ENCODE measurements at places on chromosomes 5 and 9.

GRCh38 chr9:20197976-20198685 lies 409.3 kb upstream of the SLC24A2 start:
- peak; percentile 45 for DNase-seq

- DNase-seq = no peak
These were observed 6.3 kb downstream of the PCDH1 start for GRCh38 chr5:141871870-141872269.

GRCh38 chr9:103139891-103140290 lies 144.8 kb downstream of the CYLC2 start:
- no peak for DNase-seq

GRCh38 chr9:3863686-3864085 lies 337.9 kb upstream of the RFX3 start:
- DNase-seq = no peak

- no peak for DNase-seq
These were observed 55.9 kb downstream of the DAP start for GRCh38 chr5:10704949-10705621.

GRCh38 chr5:35773967-35774366 lies 82.7 kb upstream of the IL7R start:
- DNase-seq = no peak

DNA sequence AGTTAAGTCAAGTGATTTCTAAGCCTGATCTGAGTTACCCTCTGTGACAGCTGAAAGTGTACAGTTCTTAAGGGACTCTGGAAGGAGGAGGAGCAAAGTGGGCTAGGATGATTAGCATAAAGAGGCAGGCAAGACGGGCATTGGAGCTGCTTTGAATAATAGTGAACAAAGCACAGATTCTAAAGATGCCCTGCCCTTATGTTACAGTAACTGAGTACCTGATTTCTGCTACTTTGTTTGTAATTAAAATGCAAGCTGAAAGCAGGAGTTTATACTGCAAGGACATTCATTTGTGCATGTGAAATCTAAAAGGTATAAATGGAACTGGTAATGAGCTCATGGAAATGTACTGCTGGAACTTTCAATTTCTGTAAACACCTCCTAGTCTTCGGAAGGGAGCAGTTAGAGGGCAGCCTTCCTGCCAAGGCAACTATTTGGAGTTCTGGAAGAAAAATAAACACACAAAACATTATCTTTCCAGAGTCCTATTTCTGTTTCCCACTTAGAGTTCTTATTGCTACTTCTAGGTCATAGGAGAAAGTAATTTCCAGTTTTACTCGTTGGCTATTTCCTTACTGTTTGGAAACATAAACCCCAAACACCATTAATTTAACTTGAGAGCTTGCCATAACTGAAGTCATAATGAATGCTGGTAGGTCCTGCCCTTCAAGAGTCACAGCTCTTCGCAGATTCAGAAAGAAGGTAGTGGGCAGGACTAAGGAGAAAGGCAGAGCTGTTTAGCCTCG lies at the start of gene RANBP3L:
Gene RANBP3L (minus strand): TSS at position 45 of the 746 bp plus-strand sequence. CDS start 486 bp downstream, outside the sequence.
- peak; percentile 39 for DNase-seq

DNA sequence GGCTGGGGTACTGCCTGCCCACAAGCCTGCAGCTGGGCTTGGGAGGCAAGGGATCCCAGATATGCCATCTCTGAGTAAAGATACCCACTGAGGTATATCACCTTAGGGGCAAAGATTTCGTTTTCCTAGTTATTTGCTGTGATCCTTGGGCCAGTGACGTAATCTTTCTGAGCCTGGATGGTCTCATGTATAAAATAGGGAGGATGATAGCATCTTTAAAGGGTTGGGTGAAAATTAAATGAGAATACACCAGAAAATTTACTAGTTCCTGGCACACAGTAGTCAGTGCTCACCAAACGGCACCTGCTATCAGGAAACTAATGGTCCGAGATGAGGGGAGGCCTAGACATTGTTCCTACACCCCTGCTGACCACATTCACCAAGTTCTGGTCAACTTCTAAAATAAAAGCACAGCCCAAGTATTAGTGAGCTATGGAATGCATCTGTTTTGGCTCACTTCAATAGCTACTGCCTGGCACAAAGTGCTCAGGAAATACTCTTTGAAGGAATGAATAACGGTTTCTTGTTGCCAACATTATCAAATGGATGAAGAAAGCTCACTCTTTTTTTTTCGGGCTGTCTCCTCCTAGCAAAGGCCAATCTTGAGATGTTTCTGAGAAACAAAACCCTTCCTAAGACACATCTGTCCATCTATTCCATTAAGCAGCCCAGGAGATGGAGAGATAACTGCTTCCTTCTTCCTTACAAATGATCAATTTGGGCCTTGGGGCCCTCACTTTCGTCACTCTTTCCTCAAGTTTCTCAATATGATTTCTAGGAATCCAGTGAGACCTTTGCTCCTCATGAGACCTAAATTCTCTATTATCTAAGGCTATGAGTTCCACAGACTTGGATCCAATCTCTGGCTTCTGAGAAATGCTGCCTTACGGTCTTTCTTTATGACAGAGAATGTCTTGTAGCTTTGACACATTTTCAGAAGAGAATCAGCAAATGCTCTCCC lies 98.2 kb downstream of the DPYSL3 start:
- DNase-seq = no peak

- no peak for DNase-seq
These were observed 114.1 kb downstream of the PIK3R1 start for GRCh38 chr5:68329554-68330255.

- no peak for DNase-seq
These were observed 256.8 kb upstream of the GRIN3A start for GRCh38 chr9:101995231-101995630.

- no peak for DNase-seq
These were observed 17.1 kb downstream of the MSANTD3 start for GRCh38 chr9:100443781-100444768.

GRCh38 chr5:34959323-34959722 lies 30.0 kb downstream of the DNAJC21 start:
- no peak for DNase-seq

Measured in spinal cord (tissue), 10 donors.